ENCODE measurements at places on chromosomes 1 and 21.

DNA sequence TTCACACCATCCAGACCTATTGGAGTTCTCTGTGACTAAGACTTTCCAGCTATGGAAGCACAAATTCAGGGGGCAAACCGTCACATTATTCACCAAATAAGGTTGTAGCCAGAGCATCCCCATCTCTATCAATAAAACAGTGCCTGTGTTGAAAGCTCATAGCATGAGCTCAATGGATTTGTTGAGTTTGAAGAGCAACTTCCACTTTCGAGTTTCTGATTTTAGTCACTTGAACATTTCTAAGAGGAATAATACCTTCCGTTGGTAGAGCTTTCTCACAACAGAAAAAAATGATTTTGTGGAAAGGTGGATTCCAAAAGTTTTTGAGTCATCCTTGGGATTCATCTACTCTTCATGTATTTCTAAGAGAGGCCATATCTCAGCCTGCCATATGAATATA lies 13.0 kb upstream of the ELAVL4 start:
- H3K4me3 ChIP-seq: no peak overlapping the region
- H3K36me3 ChIP-seq: no peaks in the 10 kb centered on the region

DNA sequence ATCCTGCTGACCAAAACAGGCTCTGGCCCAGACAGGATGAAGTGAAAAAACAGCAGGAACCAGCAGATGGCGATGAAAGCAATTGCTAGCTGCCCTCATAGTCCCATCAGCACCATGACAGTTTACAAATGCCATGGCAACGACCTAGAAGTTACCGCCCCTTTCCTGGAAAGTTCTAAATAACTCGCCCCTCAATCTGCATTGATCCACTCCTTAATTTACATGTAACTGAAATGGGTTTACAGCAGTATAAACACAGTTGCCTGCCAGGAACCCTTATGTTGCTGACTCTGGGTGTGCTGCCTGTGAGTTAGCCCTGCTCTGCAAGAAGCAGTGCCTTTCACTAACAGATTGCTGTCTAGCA lies 65.5 kb upstream of the CR1L start:
- no peaks in the 10 kb centered on the region for H3K27me3 ChIP-seq
- H3K4me3 ChIP-seq: no peak overlapping the region
- no peak overlapping the region for H3K27ac ChIP-seq
- peak; percentile 72 for DNase-seq

DNA sequence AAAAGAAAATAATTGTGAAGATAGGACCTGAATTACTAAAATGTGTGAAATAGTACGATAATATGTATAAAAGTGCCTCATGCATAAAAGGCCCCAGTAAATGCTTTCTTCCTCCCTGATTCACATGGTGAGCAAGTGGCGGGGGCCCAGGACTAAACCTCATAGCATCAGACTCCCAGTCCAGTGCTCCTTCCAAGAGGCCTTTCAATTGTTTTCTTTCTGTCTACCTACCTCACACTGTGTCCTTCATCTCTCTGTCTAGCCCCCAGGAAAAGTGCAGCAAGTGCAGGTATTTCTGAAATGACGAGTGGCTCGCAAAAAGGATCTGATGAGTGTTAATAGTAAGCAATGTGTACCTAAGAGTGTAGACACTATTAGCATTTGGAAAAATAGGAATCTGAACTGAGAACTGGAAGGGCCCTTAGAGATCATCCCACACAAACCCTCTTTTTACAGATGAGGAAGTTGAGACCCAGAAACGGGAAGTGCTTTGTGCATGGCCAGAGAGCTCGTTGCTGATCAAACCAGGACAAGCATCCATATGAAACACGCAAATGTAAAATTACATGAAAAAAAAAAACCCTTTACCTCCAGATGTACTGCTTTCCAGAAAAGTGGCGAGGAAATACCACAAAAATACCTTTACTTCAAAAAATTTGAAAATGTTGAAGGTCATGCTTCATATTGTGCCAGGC lies 118.2 kb upstream of the HOOK1 start:
- peaks cover 9% of the 10 kb centered on the region for H3K4me1 ChIP-seq
- no peak overlapping the region for H3K4me3 ChIP-seq
- H3K36me3 ChIP-seq: no peaks in the 10 kb centered on the region
- H3K27me3 ChIP-seq: no peaks in the 10 kb centered on the region
- no peak for DNase-seq
- H3K27ac ChIP-seq: no peak overlapping the region

DNA sequence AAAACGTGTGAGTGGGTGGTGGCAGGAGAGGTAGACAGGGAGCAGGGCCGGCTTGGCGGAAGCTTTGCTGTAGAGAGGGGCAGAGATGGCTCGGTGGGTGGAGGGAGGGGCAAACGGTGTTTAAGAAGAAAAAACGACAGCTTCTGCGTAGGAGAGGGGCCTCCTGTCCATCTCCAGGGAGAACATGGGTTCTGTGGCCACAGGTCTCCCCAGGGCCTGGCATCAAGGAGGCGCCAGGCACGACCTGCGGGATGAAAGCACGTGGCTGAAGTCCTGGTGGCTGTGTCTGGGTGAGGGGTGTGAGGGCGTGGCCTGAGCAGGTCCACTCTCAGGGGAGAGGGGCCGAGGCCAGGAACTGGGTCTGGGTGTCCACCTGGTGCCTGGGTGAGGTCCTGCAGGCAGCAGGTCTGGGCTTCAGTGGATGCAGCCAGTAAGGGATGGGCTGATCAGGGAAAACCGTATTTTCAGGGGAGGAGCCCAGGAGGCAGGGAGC lies 940 bp upstream of the PRKCZ start:
- H3K4me1 ChIP-seq: peaks cover 28% of the 10 kb centered on the region
- no peaks in the 10 kb centered on the region for H3K36me3 ChIP-seq
- H3K4me3 ChIP-seq: peak overlapping the region; percentile 81
- peak; percentile 67 for DNase-seq
- no peaks in the 10 kb centered on the region for H3K27me3 ChIP-seq

GRCh38 chr1:222018041-222018440 lies 276.2 kb upstream of the DUSP10 start:
- H3K27me3 ChIP-seq: no peaks in the 10 kb centered on the region
- H3K36me3 ChIP-seq: no peaks in the 10 kb centered on the region
- DNase-seq: no peak
- no peaks in the 10 kb centered on the region for H3K4me1 ChIP-seq

DNA sequence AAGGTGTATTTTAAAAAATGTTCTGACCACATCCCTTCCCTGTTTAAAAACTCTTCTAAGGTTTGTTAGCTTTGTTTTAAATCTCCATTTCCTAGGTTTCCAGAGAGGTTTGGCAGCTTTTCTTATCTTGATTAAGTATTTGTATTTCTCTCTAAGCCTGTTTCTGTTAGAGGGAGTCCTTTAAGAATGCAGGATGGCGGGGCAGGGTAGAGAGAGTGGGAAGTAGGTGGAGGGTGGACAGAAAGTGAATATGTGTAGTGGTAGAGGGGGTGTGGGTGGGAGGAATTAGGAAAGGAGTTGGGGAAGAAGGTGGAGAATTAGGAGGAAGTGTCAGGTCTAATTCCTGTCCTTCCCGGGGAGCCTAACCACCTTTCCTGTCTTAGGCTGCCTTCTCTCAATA lies 21.2 kb upstream of the SERBP1 start:
- no peak overlapping the region for H3K4me3 ChIP-seq
- no peak overlapping the region for H3K27ac ChIP-seq
- DNase-seq: no peak
- peaks cover 2% of the 10 kb centered on the region for H3K4me1 ChIP-seq
- no peaks in the 10 kb centered on the region for H3K36me3 ChIP-seq

- no peaks in the 10 kb centered on the region for H3K4me1 ChIP-seq
- no peaks in the 10 kb centered on the region for H3K27me3 ChIP-seq
- no peaks in the 10 kb centered on the region for H3K36me3 ChIP-seq
- no peak for DNase-seq
Measured at GRCh38 chr1:24874611-24875234, 55.4 kb downstream of the RUNX3 start.

DNA sequence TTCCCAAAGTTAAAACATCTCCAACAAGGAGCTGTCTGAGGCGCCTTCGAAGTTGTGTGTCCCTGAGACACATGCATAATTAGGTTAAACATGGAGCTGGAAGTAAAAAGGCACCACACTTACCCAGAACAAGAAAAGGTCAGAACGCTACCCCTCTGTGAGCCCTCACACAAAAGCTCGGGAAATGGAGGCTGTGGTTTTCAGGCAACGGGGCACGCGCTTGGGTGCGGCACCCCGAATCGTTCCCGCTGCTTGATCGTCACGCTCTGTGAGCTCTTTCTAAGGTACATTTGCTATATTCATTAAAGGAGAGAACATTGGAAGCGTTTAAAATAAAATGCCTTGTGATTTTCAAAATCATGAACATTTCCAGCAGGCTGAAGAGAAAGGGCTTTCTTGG lies 12.5 kb downstream of the CAPN8 start:
- no peak overlapping the region for H3K27ac ChIP-seq
- H3K4me1 ChIP-seq: peaks cover 11% of the 10 kb centered on the region

- no peak for DNase-seq
- H3K27ac ChIP-seq: no peak overlapping the region
- H3K4me1 ChIP-seq: no peaks in the 10 kb centered on the region
- H3K27me3 ChIP-seq: no peaks in the 10 kb centered on the region
- no peak overlapping the region for H3K4me3 ChIP-seq
Measured at GRCh38 chr1:31877544-31877943, 60.6 kb downstream of the PTP4A2 start.

DNA sequence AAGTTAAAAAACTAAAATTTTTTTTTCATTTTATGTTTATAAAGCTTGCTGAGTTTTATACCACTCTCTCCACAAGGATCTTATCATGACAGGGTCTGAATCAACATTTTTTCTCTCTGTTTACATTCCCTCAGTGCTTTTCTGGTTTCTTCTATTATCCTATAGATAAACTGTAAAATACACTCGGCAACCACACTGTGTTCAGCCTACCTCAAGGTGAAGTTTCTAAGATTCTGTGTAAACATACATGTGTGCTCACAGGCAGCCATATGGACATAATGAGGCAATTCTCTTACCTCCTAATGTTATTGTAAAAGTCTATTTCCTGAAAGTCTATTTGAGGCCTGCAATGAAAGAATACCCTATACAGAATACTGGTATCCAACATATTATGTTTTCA lies 114.6 kb downstream of the NTPCR start:
- H3K4me3 ChIP-seq: no peak overlapping the region
- no peak for DNase-seq
- H3K36me3 ChIP-seq: no peaks in the 10 kb centered on the region
- H3K27ac ChIP-seq: no peak overlapping the region

GRCh38 chr1:236142253-236143103 lies at the start of gene GPR137B:
Gene GPR137B, plus strand, starts transcription at chr1:236142539. Its CDS starts 84 bp downstream, at chr1:236142623.
- peak within 1 kb of the TSS; percentile 93 for H3K4me3 ChIP-seq
- H3K27ac ChIP-seq: no peak within 1 kb of the TSS
- H3K4me1 ChIP-seq: peaks cover 11% of the 10 kb centered on the region

GRCh38 chr21:37357691-37358090 lies 8.9 kb upstream of the DYRK1A start:
- H3K36me3 ChIP-seq: no peaks in the 10 kb centered on the region
- no peaks in the 10 kb centered on the region for H3K27me3 ChIP-seq
- no peak overlapping the region for H3K4me3 ChIP-seq
- H3K27ac ChIP-seq: no peak overlapping the region

- H3K27me3 ChIP-seq: no peaks in the 10 kb centered on the region
- H3K4me1 ChIP-seq: peaks cover 16% of the 10 kb centered on the region
Measured at GRCh38 chr1:119647734-119648619, at the start of gene ZNF697. Gene ZNF697, minus strand, starts transcription at chr1:119648266. Its CDS starts 22,166 bp downstream, at chr1:119626100.

- H3K4me3 ChIP-seq: no peak overlapping the region
- H3K27ac ChIP-seq: no peak overlapping the region
- peaks cover 38% of the 10 kb centered on the region for H3K36me3 ChIP-seq
Measured at GRCh38 chr1:229452956-229453801, 19.3 kb upstream of the ACTA1 start.

- peak overlapping the region; percentile 62 for H3K4me3 ChIP-seq
- peak; percentile 76 for DNase-seq
- peak overlapping the region; percentile 67 for H3K27ac ChIP-seq
- no peaks in the 10 kb centered on the region for H3K27me3 ChIP-seq
- H3K4me1 ChIP-seq: peaks cover 13% of the 10 kb centered on the region
Measured at GRCh38 chr1:202143768-202144401, 652 bp downstream of the ARL8A start.

DNA sequence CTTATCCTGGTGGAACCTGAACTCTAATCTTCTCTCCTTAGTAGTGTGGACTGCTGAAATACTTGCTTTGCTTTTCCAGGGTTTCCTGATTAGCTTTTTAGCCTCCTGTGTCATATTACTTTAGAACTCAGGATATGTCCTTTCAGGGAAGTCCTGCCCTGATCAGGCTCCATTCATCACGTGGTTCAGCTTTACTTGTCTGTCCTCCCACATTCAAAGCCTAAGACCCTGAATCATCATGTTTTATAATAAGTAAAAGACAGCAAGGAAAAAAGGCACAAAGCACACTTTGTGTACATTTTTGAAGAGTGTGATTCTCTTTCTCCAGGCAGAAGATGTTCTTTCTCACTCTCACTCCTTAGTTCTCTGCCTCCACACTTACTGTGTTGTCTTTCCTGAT lies 70.6 kb downstream of the PATJ start:
- peaks cover 11% of the 10 kb centered on the region for H3K36me3 ChIP-seq
- H3K27ac ChIP-seq: no peak overlapping the region
- no peaks in the 10 kb centered on the region for H3K4me1 ChIP-seq
- DNase-seq: no peak
- no peaks in the 10 kb centered on the region for H3K27me3 ChIP-seq

GRCh38 chr1:18410407-18410806 lies 70.3 kb upstream of the KLHDC7A start:
- DNase-seq: no peak
- no peak overlapping the region for H3K27ac ChIP-seq
- H3K4me3 ChIP-seq: no peak overlapping the region

DNA sequence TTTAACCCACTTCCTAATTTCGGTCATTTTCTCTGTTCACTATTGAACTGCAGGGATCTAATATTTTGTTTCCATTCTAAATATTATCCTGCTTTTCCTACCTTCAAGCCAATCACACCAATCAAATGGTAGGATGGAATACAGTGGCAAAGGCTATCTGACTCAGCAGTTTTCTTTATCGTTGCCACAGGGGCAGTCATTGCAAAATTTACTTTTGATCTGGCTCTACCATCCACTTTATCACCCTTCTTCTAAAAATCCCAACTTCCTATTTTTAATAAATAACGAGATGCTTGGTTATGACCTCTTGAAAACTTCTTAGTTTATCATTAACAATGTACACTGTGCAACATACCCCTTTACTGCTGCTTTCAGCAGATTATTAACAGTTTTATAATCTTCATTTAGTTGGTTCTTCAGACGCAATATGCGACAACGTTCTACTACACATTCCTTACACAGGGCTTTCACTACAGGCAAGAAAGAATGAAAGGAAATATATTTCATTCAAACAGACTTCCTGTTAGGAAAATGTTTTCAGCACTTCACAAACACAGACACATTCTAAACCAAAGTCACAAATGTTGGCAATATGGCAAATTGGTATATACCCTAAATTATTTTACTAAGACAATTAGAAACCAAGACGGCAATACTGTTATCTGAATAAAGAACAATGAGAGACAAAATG lies 52.3 kb upstream of the RAP1GAP start:
- H3K27ac ChIP-seq: no peak overlapping the region
- H3K4me3 ChIP-seq: no peak overlapping the region
- no peak for DNase-seq
- H3K4me1 ChIP-seq: no peaks in the 10 kb centered on the region
- H3K27me3 ChIP-seq: no peaks in the 10 kb centered on the region

- no peak for DNase-seq
- H3K27me3 ChIP-seq: no peaks in the 10 kb centered on the region
- peaks cover 2% of the 10 kb centered on the region for H3K4me1 ChIP-seq
- no peak overlapping the region for H3K27ac ChIP-seq
- peaks cover 3% of the 10 kb centered on the region for H3K36me3 ChIP-seq
Measured at GRCh38 chr1:113780374-113781146, 21.3 kb upstream of the PHTF1 start.

Data from H1 (cell line).